ENCODE measurements at places on chromosomes 3 and 15.

DNA sequence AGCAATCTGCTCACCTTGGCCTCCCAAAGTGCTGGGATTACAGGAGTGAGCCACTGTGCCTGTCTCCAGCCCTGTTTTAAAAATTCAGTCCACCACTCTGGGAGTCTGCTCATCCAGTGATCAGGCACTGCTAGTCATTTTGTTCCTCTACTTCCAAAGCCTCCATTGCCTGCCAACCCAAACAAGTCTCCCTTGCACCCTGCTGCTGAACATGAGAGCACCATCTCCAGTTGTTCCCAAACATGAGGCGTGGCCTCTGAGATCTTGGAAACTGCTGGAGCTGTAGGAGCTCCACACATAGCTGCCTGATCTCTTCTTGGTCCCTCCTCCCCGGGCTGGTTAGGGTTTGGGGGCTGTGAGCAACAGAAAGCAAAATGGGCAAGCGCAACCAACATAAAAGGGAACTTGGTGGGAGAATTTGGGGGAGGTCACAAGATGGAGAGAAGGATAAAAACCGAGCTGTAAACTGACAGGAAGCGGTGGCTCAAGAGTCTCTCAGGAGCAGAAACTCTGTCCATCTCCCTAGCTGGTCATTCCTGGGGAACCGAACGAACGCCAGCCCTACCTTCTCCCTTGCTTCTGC is 49.6 kb upstream of the TLE3 start:
- DNase-seq, result no peak

DNA sequence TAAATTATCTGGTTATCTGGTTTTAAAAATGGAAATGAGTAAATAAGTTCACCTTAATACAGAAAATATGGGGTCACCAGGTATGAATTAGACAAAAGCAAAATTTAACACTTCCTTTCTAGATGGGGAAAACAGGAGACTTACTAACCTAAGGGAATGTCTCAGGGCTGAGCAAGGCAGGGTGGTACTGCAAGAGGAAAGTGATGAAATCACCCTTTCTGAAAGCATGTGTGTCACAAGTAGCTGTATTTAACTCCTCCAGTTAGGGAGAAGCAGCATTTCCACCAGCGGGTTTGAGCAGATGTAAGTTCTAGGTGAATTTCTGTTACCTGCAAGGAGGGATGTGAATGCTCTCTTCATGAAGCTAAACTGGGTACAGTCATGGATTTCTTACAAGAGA is 629.1 kb downstream of the MECOM start:
- DNase-seq, result no peak

GRCh38 chr3:96677156-96677555 is 137.2 kb upstream of the EPHA6 start:
- DNase-seq, result no peak

GRCh38 chr3:42228796-42229195 is 37.2 kb downstream of the CCK start:
- DNase-seq, result no peak

- DNase-seq, result no peak
Observed at GRCh38 chr15:73965094-73965757, 26.9 kb downstream of the STOML1 start.

DNA sequence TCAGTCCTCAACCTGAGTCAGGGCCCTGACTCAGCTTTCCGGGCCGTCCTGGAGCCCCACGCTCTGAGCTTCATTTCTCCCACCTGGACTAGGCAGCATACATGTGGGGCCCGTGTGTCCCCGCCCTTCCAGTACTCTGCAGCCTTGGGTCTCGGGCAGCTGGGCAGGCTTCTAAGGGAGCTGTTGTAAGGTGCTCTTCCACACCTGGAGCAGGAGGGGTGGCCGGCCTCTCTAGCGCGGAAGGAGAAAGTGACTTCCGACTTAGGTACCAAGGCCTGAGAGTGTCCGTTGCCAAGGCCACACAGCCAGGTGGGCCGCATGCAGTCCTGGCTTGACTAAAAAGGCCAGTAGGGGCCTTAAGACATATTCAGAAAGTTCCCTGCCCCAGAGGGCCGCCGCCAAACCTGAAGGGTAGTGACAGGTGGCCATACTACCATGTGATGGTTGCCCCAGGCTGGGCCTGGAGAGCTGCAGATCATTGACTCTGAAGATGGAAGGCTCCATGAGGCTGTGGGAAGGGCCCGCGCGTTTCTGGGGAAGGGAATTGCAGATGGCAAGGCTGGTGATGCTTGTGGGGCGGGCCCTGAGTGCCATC is 9.4 kb upstream of the SEMA3B start:
- no peak for DNase-seq

- DNase-seq, result no peak
Observed at GRCh38 chr3:45693941-45694521, 4.8 kb downstream of the SACM1L start.

DNA sequence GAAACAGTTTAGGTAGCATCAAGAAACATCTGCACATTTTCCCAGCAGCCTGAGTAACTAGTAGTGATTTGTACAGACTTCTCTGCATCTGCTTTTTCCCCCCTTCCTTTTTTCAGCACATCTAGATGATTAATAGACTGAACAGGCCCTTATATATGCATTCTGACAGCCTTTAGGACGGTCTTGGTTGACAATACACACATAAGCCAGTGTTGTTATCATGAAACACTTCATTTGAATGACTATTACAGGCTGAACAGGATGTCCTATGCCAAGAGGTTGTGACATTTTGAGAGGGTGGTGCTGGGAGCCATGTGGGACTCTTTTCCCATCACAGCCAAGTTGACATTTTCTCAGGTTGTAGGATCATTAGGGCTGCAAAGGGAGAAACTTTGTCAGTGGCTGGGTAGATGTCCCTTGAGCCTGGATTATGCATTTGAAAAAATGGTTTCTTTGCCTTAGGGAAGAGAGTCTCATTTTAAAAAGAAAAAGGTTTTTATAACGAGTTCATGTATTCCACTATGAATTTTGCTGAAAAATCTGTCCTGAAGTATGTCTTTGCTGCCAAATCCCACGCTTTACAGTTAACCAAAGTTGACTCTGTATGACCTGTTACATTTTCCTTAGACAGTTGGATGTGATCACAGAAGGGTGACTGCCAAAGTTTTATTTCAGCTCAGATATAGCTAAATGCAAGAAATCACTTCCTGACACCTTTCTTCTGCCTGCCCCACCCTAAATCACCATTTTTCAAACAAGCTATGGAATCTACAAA is 73.7 kb downstream of the FILIP1L start:
- DNase-seq, result no peak

DNA sequence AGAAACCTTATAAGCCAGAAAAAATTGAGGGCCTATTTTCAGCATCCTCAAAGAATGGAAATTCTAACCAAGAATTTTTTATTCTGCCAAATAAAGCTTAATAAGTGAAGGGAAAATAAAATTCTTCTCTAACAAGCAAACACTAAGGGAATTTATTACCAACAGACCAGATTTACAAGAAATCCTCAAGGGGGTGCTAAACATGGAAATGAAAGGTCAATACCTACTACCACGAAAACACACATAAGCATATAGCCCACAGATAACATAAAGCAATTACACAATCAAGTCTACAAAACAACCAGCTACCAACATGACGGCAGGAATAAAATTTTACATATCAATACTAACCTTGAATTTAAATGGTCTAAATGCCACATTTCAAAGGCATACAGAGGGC is 883.5 kb downstream of the SI start:
- no peak for DNase-seq

DNA sequence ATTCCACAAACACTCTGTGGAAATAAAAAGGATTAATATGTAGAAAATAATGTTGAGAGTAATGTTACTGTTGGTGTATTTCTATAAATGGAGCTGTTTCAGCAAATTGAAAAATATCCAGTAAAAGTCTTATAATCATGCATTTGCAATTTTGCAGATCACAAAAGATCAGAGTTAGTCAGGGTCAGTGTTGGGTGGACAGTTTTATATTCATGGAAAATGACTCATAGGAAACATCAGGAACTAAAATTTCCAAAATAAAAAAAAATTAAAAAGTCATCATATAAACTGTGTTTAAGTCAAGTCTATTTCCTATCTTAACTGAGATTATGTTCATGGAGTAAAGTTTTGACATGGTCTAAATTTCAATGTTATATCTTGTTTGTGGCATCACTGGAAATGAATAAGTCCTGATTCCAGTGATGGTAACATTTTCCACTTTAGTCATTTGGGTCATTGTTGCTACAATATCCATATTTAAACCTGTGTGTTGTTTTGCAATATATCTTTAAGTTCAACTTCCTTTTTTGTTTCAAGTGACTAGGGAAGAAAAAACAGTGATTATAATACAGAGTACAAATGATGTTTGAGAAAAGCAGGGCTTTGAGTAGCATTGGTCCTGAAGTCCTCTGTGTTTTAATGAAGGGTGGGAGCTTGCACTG is 37.8 kb downstream of the MITF start:
- DNase-seq, result no peak

- no peak for DNase-seq
Observed at GRCh38 chr3:120344349-120344748, 4.8 kb downstream of the LRRC58 start.

DNA sequence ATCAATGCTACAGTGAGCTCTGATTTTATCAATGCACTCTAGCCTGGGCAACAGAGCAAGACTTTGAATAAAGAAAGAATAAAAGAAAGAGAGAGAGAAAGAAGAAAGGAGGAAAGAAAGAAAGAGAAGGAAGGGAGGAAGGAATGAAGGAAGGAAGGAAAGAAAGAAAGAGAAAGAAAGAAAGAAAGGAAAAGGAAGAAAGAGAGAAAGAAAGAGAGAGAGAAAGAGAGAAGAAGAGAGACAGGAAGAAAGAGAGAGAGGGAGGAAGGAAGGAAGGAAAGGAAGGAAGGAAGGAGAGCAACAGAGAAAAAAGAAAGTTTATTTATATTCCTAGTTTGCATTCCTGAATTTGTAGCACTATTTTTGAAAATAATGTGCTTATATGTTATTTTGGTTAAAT is 52.3 kb upstream of the ITGA11 start:
- DNase-seq, result no peak

- no peak for DNase-seq
Observed at GRCh38 chr3:194382196-194382891, 12.8 kb upstream of the LRRC15 start.

GRCh38 chr3:197520311-197521276 is 35.2 kb downstream of the BDH1 start:
- no peak for DNase-seq

DNA sequence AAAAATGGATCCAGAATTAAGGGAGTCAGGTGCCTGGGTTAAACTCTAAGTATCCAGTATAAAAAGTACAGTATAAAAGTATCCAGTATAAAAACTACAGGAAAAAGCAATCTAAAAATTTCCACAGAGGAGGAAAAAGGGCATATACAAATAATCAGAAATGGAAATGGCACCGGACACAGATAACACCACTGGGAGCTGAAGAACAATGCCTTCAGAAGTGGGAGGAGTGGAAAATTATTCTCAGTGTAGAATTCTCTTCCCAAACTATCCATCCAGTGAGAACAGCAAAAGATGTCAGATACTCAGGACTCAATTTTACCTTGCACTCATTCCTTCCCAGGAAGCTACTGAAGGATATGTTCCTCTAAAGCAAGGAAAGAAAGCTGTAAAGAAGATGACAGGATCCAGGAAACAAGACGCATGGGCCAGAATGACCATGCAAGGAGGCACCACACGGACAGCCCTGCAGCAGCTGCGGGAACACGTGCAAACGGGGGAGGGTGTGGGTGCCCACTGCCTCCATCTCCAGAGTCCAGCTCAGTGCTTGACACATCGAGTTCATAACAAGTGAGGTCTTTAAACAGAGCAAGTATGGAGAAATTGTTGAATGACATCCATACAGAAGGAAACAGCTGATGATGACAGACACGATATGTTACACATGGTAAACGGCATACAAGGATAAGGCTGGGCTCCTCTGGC is 68.5 kb downstream of the CHSY1 start:
- no peak for DNase-seq

GRCh38 chr15:74844319-74845207 is 1.6 kb upstream of the ULK3 start:
- DNase-seq, result no peak

- no peak for DNase-seq
Observed at GRCh38 chr15:71080705-71081104, 34.6 kb upstream of the THSD4 start.

- peak; percentile 97 for DNase-seq
Observed at GRCh38 chr15:74040109-74040850, 42.1 kb downstream of the GOLGA6A start.

DNA sequence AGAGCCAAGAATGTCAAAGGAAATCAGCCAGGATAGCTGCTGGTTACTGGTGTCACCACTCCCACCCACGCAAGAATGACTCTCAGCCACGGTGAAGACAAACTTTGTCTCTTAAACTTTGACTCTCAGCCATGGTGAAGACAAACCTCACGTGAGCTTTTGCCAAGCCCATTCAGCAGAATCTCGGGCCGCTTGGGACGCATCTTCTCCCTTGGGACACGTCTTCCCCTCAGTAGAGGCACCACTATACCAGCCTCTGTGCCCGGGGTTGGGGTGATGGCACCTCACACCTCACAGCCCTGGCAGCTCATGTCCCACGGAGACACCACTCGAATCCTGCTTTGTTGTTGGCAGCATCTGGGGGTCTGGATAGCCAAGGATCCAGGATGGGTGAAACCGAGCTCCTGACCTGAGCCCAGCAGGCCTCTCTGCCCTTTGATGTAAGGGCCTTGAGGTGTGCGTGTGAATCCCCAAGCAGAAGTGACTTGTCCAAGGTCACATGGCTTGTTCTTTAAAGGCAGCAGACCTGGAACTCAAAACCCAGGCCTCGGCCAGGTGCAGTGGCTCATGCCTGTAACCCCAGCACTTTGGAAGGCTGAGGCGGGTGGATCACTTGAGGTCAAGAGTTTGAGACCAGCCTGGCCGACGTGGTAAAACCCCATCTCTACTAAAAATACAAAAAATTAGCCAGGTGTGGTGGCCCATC is 21.8 kb downstream of the RBPMS2 start:
- DNase-seq, result no peak

DNA sequence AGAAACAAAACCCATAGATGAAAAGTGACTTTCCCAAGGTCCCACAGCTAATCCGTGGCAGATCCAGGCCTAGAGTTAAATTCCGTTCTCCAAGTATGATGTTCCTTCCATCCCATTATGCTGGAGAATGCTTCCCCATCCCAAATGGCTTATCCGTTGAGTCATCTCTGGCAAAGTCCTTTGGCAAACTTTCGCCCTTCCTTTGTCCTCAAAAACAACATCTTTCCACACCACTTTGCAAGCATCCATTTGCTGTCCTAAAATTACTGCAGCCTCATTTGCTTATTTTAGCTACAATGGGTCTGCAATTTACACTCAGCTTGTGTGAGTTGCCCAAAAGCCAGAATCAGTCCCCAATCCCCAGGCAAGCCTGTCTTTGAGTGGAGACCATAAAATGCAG is 304.0 kb upstream of the TLE3 start:
- no peak for DNase-seq

DNA sequence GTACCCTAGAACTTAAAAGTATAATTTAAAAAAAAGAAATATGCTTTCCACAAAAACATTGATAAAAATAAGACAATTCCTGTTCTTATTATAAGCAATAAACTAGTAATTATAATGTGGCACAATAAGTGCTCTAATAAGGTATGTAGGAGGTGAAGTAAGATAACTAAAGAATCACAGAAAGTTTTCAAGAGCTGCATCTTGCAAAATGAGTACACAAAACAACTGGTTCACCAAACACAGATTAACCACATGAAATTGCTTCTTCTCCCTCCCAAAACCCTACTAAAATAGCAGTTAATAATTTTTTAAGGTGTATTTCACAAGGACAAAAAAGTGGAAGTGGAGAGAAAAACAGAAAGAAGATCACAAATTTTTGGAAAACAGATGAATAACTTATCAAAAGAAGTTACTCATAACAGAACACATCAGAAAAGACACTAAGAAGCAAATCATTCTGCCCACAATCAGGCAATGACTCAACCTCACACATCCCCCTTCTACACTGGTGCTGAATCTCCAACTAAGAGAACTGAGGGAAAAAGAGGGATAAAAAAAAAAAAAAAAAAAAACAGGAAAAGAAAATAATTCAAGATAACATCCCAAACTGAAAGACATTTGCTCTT is 64.2 kb downstream of the TBC1D5 start:
- no peak for DNase-seq
